ENCODE measurements at places on chromosomes 1 and 21. TPM values are rescaled to one million over a fixed set of nuclear protein-coding genes. Genes with fewer than 3 reads are reported as not detected.

TBX15 gene
- 0.28 TPM for total RNA-seq

DNA sequence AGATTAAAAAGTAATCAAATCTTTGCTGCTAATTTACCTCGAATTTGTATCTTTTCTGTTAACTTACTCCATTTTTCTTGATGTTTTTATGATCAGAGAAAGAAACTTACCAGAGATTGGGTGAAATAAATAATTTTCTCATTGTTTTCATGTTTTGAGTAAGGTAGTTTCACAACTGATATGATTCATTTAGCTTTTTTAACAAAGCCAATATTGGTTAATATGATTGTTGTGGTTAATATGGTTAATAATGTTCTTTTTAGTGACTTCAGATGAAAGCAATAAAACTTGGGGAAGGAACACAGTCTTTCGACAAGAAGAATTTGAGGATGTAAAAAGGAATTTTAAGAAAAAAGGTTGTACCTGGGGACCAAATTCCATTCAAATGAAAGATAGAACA is 48.1 kb downstream of the MAP3K21 start:
- DNase-seq: no peak

GRCh38 chr1:78334952-78335351 is 155.8 kb upstream of the PTGFR start:
- no peak for DNase-seq

MYOG gene
- not detected for total RNA-seq

DNA sequence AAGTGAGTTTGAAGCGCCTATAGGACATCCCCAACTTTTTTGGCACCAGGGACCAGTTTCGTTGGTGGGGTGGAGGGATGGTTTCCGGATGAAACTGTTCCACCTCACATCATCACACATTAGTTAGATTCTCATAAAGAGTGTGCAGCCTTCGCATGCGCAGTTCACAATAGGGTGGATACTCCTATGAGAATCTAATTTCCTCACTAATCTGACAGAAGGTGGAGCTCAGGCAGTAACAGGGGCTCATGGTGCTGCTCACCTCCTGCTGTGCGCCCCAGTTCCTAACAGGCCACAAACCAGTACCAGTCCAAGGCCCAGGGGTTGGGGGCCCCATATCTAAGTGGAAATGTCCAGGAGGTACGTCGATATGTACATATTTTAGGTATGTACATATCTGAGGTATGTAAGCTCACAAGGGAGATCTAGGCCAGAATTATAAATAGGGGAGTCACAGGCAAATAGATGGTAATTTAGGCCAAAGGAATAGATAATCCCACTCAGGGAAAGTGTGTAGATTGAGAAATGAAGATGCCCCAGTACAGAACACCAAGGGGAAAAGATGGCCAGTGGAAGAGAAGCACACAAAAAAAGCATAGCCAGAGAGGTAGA is 27.5 kb upstream of the RASAL2 start:
- DNase-seq: no peak

DNA sequence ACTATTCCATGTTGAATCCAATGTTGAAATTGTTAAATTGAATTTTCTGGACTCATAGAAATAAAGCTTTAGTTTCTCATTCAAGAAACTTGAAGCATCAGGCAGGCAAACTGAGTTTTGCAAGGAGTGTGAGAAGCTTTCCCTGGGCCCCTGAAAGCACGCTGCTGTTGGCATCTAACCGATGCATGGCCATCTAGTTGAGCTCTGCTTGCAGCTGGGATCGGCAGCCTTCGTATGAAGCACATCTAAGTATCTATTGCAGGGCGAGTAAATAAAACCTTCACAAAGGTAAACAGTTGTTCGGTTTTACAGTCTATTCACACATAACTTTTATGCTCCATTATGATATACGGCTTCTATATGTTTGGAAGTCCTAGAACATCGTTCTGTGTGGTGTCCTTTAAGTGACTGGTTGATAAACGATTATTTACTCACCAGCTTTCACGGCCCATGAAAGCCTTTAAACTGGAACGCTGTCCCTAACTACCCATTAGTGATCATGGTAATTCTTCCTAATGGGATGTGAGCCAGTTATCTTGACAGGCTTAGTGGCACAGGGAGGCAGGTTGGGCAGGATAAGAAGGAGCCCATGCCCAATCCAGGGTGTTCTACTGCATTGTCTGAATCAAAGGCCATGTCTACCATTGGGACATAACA is 71.7 kb downstream of the SEC16B start:
- no peak for DNase-seq

DNMT3L gene
- not detected for total RNA-seq

DNA sequence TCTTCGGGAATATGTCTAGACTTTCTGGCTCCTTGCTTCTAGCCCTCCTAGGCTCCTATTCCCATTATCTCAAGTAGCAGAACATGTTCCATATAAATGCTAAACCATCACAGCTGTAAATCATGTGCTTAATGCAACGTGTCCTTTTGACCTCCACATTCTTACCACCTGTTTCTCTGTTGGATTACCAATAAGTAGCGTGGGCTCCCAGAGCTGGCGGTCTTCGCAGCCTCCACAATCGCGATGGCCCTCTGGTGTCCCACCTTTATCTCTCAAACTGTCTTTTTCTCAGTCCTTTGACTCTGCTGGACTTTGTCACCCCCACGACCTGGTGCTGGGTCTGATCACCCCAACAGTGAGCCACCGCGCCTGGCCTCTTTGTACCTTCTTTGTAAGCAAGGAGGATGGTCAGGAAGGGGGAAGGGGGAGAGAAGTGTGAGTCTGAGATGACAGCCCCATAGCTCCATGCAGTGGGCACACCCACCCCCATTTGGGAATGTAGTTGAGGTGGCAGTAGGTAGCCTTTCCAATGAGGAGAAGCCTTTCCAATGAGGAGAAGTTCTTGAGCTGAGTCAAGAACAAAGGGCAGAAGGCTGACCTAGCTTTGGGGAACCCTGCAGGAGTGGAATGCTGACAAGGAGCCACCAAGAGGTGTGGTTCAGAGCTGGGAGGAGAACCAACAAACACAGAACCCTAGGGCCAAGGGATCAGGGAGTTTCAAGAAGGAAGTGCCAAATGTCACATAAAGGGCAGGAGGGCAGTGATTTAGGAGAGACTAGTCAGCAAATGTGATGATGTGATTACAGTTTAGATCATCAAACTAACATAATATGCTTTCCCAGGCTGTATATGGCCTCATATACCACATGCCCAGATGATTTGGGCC is 14.2 kb downstream of the TRAF5 start:
- DNase-seq: no peak

DNA sequence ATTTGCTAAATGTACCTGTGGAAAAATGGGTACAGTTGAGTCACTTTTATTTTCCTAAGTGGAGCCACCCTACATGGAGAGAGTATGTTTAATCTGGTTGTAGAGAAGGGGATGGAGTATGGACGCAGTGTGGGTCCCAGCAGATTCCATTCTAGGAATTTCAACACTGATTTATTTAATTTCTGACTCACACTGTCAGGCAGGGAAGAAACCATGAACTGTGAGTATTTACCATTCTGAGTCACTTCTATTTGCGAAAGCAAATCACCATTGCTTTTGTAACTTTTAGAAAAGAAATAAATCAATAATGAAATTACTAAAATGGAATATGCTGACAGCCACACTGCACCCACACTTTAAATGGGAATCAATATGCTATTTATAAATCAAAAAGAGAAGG is 339.0 kb downstream of the DSCAM start:
- no peak for DNase-seq

GRCh38 chr1:26719205-26719604 is 23.4 kb downstream of the ARID1A start:
- DNase-seq: no peak

OR2T2 gene
- total RNA-seq: not detected

GRCh38 chr1:98921817-98922216 is 82.8 kb downstream of the PLPPR5 start:
- DNase-seq: no peak

DNA sequence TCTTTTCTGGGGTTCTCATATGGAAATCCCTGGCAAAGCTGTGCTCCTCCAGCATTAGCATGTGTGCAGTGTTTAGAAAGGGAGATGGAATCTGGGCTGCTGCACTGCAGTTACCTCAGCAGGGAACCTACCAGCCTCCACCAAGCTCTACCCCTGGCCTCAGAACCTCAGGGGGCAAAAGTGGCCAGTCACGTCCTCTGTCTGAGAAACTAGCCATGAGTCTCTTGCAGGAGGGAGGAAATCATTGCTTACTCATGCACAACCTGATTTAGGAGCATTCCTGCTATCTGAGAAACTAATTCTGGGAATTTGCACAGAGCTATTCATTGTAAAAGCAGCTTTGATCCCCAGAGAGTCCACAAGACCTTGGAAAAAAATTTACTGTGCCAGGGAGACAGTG is 80.6 kb upstream of the IPO9 start:
- DNase-seq: no peak

HSD3B1 gene
- not detected for total RNA-seq
